ENCODE measurements at places on chromosomes 3 and 15.

GRCh38 chr3:77040216-77040615 lies 317 bp downstream of the ROBO2 start:
- no peak for DNase-seq

DNA sequence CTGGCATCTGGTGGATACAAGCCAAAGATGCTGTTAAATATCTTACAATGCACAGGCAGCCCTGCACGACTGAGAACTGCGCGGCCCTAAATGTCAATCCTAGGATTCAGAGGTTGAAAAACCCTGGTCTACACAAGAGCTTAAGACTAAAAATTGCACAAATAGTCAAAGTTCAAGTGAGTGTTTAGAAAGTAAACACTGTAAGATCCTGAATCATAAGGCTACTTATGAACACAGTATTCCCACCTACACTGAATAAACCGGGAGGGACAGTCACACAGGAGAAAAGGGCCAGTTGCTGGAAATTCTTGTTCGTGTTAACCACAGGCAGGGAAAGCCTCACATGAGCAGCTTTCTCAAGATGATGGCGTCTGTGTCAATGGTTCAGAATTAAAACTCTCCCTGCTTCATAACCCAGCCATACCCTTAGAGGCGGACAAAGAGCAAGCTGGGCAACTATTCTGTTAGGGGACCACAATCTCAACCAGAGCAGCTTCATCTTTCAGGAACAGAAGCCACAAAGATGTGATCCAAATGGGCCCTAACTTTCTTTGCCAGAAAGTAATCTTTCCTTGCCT lies 37.7 kb downstream of the LRIG1 start:
- no peak for DNase-seq

- DNase-seq: no peak
These were observed 12.7 kb downstream of the LCMT2 start for GRCh38 chr15:43317566-43318184.

DNA sequence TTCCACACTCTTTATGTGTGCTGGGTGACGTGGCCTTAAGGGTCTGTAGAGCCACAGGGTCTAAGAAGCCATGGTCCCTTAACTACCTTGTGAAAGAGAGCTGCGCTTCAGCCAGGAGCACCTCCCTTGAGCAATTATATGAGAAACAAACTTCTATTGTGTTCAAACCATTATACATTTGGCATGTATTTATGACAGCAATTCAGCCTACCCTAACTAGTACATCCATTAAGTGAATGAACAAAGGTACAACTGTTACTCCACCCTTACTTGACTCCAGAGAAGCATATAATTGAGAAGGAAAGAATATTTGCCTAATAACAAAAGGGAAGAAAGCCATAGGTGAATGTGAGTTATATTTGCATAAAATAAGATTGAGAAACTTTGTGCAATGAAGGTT lies 69.8 kb upstream of the BOC start:
- DNase-seq: no peak

- DNase-seq: no peak
These were observed 47.3 kb downstream of the ZDHHC19 start for GRCh38 chr3:196163666-196164493.

DNA sequence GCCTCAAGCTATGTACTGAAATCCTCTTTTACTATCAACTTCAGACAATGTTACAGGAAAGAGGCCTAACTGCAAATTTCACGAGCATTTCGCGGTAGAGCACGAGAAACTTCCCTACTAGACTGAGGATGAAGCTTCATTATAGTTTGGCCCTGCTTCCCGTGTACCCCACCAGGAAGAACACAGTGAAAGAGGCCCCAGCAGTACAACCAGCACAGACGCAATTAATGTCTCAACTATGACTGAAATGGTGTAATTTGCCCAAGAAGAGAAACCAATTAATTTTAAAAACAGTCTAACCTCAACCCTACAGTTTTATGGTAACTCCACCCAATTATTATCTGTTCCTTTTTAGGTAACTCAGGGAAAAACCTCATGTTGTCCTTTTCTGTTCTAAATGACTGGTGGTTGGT lies 12.1 kb downstream of the CHSY1 start:
- DNase-seq: no peak

DNA sequence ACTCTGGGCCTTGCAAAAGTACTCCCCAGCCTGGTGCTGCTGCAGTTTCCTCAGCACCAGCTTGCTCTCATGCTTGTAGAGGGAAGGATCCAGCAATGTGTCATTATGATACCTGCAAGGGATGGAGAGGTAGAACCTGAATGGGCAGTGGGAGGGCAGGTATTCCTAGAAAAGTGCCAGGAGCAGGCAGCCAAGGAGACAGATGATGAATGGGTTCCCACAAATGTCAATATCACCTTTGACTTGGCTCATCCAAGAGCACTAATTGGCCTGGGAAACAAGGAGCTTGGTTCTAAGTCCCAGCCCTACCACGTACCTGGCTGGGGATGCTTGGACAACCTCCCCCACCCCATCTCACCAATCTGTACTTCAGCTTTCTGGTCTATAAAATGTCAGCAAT lies 9.4 kb downstream of the CILP start:
- DNase-seq: no peak

DNA sequence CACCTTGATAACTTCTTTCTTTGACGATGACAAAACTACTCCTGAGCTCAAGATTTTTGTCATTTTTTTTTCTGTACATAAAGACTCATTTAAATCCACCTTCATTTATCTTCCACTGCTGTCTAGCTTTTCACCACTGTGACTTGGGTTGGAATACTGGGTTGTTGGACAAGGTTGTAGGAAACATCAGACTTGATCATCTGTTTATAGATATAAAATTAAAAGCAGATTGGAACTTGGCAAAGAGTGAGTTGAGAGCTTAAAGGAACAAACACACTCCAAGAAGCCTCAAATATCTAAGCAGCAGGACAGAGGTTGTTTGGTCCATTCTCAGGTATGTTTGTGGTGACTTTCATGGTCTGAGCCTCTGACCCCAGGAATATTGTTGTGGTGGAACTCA lies 141.7 kb upstream of the NDN start:
- DNase-seq: no peak

GRCh38 chr15:67707520-67708283 lies 117.6 kb upstream of the SKOR1 start:
- DNase-seq: no peak

GRCh38 chr15:25772500-25772899 lies 90.6 kb downstream of the ATP10A start:
- no peak for DNase-seq

DNA sequence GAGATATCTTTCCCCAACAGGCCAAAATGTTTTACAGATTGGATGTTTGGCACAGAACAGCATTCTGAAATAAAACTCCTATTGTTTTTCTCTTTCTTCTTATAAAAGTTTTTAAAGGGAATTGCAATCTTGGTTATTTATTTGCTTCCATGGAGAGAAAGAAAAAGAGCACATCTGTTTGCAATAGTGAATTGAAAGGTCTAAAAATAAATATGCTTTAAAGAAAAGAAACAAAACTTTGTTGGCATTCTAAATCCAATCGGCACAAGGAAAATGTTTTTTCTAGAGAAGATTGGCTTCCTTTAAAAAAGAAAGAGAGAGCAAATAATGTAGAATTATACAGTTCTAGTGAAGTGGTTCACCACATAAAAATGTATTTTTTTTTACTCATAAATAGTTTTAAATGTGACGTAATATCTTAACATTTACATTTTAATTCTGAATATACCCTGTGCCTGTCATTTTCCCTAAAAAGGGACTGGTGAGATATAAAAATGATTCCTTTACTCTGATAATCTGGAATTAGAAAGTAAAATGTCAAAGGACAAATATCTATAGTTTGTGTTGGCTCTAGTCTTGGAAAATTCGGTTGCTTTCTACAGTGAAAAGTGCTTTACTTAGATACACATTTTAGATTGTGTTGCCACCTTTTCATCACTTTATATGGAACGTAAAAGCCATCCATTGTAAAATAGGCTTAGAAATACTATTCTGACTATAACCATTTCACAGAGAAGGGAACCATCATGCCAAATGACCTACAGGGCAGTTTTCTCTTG lies 257.4 kb upstream of the CBLB start:
- DNase-seq: no peak

DNA sequence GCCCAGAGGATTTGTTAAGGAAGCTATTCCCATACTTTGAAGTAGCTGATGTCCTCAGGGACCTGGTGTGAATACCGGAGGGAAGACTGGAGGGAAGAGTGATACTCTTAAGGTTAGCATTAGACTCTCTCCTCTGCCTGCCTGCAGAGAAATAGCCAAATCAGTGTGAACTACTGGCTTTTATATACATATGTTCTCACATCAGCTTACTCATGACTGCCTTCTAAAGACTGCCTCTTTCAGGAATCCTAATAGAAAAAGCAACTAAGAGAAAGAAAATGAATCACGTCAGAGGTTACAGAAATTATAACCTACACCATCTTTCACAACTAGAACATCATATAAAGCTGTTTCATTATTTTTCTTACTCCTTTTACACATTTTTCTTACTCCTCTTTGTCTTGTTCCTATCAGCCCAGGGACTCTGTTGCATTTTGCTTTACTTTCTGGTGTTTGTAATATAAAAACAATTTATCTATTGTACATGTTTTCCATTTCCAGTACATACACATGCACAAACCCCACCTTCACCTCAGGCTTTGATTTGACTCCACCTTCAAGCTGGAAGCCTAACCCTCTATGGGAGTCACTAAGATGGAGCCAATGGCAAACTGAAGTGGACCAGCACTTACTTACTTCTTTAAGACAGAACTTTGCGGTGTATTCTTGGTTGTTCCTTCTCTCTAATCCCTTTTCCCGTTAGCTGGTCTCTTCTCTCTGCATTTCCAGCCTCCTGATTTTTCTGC lies 257.7 kb upstream of the UBE2E1 start:
- DNase-seq: no peak

DNA sequence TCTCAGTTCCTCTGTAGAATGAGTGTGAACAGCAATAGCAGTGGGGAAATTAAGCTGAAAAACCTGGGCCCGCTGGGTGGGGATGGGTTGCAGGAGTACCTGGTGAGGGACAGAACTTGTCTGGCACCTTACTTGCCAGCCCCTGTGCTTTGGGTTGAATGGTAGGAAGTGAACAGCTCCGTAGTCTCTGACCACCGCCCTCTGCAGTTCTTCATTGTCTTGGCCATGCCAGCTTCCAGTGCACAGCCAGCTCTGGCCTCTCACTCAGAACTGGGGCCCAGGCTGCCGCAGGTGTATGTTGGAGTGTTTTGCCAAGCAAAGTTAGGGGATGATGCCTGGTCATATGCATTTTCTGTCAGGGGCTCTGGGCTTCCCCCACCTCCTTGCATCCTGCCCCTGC lies 14.0 kb upstream of the CHST14 start:
- DNase-seq: no peak

- DNase-seq: no peak
These were observed 252.4 kb upstream of the C2CD4B start for GRCh38 chr15:62417439-62417838.

DNA sequence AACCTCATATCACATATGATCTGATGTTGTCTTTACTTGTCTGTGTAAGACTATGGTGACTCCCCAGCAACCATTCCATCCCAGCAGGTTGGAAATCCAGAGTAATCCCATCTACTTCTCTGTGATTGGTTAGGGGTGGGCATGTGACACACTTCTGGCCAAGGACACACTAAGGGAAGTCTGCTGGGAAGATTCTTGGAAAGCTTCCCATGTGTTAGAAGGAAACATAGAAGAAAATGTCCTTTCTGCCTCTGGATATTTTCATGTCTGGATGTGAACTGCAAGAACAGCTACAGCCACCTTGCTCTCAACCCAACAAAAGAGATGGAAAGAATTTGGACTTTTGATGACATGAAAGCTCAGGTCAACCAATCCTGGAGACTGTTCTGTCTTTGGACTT lies 2.6 kb upstream of the UBE2Q2 start:
- peak; percentile 53 for DNase-seq

Measured in H4 (cell line).